Esophagus squamous epithelium (tissue), 5 donors: ENCODE measurements at places on chromosomes 3 and 15.

- no peaks in the 10 kb centered on the region for H3K27me3 ChIP-seq
- H3K36me3 ChIP-seq: no peaks in the 10 kb centered on the region
- no peak for DNase-seq
- H3K4me3 ChIP-seq: no peak overlapping the region
- H3K4me1 ChIP-seq: no peaks in the 10 kb centered on the region
- H3K27ac ChIP-seq: no peak overlapping the region
Measured at GRCh38 chr3:53422954-53423698, 71.3 kb upstream of the CACNA1D start.

GRCh38 chr3:162540421-162540820 is 1043.8 kb downstream of the OTOL1 start:
- H3K36me3 ChIP-seq: no peaks in the 10 kb centered on the region
- H3K4me1 ChIP-seq: no peaks in the 10 kb centered on the region
- no peak overlapping the region for H3K27ac ChIP-seq

DNA sequence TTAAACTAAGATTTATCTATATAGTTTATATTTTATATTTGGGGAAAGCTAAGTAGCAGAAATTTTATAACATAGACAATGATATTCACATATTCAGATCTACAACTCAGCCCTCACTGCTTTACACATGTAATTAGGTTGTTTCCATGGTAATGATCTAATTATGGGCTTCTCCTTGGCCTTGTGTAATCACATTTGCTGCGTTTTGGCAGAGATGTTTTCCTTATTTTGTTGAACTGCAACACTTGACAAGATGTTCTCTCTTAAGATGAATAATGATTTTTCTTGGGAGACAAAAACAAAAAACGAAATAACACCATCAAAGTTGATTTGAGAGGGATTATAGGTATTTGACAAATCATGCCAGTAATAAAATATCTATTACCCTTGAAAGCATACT is 635.6 kb upstream of the TBL1XR1 start:
- no peaks in the 10 kb centered on the region for H3K36me3 ChIP-seq
- H3K27ac ChIP-seq: no peak overlapping the region
- no peaks in the 10 kb centered on the region for H3K27me3 ChIP-seq

- peaks cover 51% of the 10 kb centered on the region for H3K4me1 ChIP-seq
- no peaks in the 10 kb centered on the region for H3K27me3 ChIP-seq
- peak overlapping the region; percentile 45 for H3K27ac ChIP-seq
- no peak for DNase-seq
Measured at GRCh38 chr3:41328926-41329325, 129.6 kb downstream of the CTNNB1 start.

DNA sequence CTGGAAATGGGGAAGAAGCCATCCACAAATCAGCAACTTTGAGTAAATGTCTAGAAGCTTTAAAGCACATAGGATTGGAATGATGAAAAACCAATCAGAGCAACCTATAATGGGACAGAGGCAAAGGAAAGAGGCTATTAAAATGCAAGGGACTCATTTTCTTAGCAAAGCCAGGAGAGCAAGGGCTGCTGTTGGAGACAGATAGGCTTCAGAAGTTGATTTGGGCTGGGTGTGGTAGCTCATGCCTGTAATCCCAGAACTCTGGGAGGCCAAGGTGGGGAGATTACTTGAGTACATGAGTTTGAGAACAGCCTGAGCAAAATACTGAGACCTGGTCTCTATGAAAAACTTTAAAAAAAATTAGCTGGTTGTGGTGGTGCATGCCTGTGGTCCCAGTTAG is 16.1 kb downstream of the ERICH6 start:
- peaks cover 3% of the 10 kb centered on the region for H3K27me3 ChIP-seq
- no peaks in the 10 kb centered on the region for H3K36me3 ChIP-seq
- no peak for DNase-seq

GRCh38 chr3:18649666-18650363 is 224.7 kb upstream of the SATB1 start:
- no peak overlapping the region for H3K27ac ChIP-seq
- DNase-seq: no peak
- no peak overlapping the region for H3K4me3 ChIP-seq
- H3K4me1 ChIP-seq: peaks cover 9% of the 10 kb centered on the region
- H3K27me3 ChIP-seq: no peaks in the 10 kb centered on the region

DNA sequence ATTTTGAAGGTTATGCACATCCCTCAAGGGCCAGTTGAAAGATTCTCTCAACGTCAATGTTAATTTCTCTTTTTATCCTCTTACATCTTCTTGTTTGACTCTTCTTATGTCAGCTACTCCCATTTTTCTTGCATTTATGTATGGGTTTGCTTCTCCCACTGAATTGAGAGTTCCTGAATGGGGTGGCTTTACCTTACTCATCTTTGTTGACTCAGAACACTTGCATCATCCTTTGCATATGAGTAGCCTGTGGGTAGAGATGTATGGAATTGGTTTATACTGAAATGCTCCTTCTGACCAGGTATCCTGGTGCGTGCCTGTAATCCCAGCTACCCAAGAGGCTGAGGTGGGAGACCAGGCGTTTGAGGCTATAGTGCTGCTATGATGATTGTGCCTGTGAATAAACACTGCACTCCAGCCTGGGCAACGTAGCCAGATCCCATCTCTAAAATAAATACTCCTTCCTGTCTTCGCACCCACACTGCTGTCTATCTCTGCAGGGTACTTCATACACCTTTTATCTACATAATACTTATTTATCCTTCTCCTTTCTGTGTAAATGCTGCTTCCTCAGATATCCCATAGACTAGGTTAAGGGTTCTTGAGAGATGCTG is 123.6 kb upstream of the DPH6 start:
- H3K27ac ChIP-seq: no peak overlapping the region
- no peaks in the 10 kb centered on the region for H3K27me3 ChIP-seq
- no peak for DNase-seq
- H3K36me3 ChIP-seq: no peaks in the 10 kb centered on the region
- H3K4me1 ChIP-seq: peaks cover 13% of the 10 kb centered on the region

DNA sequence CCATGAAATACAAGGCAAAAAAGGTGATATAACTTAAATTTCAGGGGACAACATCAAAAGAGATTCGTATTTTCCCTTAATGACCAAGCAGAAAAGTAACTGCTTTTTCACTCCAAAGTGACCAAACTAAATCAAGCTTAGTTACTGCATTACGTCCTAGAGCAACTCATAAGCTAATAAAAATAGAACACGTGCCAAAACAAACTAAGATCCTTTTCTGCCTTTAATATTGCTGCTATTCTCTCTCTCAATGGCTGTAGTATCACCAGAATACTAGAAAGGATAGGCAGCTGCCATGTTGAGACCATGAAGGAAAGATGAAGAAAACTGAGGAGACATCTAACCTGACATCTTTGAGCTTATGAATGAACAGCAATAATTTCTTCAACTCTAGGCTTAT is 43.3 kb downstream of the UBXN7 start:
- no peak overlapping the region for H3K4me3 ChIP-seq
- H3K4me1 ChIP-seq: no peaks in the 10 kb centered on the region
- DNase-seq: no peak
- peaks cover 83% of the 10 kb centered on the region for H3K36me3 ChIP-seq
- H3K27me3 ChIP-seq: no peaks in the 10 kb centered on the region

DNA sequence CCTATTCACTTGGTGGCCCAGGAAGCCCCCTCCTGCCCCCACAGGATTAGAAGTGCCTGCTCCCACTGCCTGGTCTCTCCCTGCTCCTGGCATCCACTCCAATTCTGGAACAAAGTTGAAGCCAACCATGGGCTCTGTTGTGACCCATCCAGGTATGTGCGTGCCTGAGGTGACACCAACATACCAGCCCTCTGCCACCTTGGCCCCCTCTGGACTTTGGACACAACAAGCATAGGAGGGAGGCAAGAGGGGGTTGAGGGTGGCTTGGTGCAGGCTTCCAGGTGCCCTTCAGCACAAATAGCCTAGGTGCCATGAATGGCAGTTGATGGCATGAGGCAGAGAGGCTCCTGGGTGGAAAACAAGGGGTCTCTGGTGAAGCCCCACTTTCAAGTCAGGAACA is 600.9 kb downstream of the SI start:
- H3K4me1 ChIP-seq: no peaks in the 10 kb centered on the region
- no peaks in the 10 kb centered on the region for H3K27me3 ChIP-seq
- H3K27ac ChIP-seq: no peak overlapping the region
- H3K36me3 ChIP-seq: no peaks in the 10 kb centered on the region
- H3K4me3 ChIP-seq: no peak overlapping the region

GRCh38 chr3:188208516-188208981 is 54.6 kb downstream of the LPP start:
- H3K27ac ChIP-seq: peak overlapping the region; percentile 50
- H3K4me3 ChIP-seq: no peak overlapping the region
- H3K27me3 ChIP-seq: no peaks in the 10 kb centered on the region
- peaks cover 24% of the 10 kb centered on the region for H3K36me3 ChIP-seq
